IPS DF 6.9 (cell line): ENCODE measurements at places on chromosomes 2 and 18.
A peak's percentile ranks its signal among the peaks of the same experiment; 100 is the strongest.

- peak; percentile 41 for DNase-seq
Observed at GRCh38 chr2:105294844-105295481, 34.6 kb downstream of the TGFBRAP1 start.

GRCh38 chr18:14075196-14075595 lies 57.0 kb downstream of the ZNF519 start:
- no peak for DNase-seq

DNA sequence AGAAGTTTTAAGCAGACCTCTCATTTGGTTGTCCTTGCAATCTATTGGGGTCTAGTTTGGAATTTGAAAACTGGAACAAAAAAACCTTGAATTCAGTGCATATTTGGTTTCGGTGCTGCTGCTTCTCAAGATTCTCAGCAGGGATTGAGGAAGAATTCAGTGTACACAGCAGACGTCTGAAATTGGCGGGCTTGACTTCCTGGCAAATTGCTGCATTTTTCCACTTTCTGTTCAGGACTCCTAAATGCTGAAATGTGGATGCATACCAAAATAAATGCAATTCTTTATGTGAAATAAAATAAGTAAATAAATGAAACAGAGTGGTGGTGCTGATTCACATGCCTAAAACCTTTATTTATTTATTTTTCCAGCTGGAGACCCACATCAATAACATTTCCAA lies 332.4 kb upstream of the KYNU start:
- no peak for DNase-seq

DNA sequence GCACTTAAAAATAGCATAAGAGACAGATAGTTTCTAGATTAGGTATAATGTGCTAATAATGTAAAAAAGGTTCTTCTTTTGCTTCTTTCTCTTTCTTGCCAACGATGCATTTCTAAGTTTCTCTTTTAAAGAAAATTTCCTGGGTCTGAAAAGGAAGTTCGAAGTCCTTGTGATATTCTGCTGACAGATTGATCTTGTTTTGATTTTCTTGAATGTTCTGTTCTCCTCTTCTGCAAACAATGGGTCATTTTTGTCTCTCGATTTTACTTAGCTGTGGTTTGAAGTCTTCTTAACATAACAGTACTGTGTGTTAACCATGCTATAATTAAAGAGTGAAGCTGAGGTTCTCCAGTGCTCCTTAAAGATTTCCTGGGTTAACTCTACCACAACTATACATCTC lies 61.1 kb upstream of the ACYP2 start:
- no peak for DNase-seq

DNA sequence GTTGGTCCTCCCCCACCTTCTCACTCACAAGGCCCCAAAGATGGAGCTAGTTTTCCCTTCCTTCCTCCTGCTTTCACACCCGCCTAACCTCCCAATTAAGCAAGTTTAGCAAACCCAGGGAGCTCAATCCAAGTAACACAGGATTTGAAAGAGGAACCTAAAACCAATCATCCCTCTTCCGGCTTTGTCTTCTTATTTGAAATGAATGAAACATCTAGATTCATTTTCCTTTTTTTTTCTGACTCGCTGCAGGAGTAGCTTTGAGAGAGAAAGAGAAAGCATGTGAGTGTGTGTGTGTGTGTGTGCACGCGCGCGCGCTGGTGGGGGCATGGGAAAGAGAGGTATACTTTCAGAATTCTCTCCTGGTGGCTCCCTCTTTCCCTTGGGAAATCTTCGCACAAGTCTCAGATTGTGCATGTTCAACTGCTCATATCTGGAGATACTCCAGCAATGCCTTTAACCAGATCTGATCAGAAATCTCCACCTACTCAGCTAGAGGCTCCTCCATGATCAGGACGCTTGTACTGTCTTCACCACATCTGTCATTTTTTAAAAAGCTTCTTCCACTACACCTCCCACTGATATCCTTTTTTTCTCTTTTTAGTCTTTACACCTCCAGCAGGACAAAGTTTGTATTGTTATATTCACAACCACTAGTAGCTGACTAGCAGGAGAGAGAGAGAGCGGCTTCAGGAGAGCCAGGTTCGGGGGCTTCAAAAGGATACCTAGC lies 1.7 kb downstream of the SLC8A1 start:
- no peak for DNase-seq

GRCh38 chr2:27039426-27039825 lies 6.7 kb downstream of the TMEM214 start:
- no peak for DNase-seq

GRCh38 chr2:108853421-108853820 lies 66.8 kb downstream of the CCDC138 start:
- no peak for DNase-seq

DNA sequence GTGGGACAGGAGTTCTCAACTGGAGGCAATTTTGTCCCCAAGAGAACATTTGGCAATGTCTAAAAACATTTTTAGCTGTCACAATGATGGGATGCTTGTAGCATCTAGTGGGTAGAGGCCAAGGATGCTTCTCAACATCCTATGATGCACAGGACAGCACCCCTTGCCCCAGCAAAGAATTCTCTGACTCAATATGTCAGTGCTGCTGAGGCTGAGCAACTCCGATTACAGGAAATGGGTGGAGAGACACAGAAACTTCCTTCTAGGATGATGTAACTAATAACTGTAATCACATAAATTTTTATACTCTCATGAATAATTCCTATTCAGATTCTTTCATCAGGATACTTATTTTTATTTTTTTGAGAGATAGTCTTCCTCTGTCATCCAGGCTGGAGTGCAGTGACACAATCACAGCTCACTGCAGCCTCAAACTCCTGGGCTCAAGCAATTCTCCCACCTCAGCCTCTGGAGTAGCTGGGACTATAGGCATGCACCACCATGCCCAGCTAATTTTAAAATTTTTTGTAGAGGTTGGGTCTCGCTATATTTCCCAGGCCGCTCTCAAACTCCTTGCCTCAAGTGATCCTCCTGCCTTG lies 120.3 kb upstream of the ACAA2 start:
- DNase-seq: no peak

DNA sequence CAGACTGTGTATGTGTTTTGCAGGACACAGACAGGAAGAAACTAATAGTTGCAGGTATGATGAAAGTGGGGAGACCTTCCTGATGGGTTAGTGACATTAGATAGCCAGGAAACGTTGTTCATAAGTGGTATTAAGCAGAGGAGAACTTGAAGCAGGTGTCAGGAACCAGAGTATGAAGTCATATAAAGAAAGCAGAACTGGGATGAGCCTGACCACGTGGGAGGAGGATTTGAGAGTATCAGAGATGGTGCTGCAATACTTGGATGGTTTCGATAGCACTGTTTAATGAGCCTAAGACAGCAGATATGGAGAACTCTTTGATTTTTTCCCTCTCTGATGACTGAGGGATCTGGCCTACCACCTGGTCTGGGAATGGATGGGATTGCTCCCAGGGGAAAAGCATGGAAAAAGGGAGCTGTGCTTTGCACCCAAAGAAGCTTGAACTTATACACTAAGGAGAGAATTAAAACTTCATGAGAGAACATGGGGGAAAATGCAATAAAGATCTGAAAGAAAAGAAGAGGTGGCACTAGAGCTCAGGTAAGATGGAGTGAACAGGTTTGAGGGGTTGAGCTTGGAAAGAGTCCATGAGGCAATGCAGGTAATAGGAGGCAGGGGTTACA lies 226.0 kb upstream of the LRRTM1 start:
- no peak for DNase-seq

DNA sequence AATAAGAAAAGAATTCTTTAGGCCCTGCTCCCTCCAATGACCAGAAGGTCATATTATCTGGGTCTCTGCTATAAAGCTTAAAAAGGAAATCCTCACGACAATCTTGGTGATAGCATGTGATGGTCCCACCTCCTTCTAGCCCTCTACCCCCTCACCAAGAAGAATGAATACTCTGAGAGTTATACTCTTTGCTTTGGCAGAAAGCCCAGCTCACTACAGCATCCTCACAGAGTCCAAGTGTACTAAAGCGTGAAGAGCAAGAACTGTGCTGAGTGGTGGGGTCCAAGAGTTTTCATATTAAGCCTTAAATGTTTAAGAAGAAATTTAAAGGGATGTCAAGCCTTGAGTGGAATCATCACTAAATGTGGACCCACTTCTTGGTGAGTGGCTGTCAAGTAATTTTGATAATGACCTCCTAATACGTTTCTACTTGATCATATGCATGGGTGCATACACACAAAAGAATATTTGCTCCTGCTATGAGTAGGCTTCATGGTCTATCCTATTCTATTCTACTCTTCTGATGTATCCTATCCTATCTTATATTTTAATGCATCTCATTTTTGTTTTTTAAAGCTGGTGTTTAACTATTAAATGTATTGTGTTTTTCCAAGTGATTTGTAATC lies 16.5 kb upstream of the SERPINB7 start:
- no peak for DNase-seq

DNA sequence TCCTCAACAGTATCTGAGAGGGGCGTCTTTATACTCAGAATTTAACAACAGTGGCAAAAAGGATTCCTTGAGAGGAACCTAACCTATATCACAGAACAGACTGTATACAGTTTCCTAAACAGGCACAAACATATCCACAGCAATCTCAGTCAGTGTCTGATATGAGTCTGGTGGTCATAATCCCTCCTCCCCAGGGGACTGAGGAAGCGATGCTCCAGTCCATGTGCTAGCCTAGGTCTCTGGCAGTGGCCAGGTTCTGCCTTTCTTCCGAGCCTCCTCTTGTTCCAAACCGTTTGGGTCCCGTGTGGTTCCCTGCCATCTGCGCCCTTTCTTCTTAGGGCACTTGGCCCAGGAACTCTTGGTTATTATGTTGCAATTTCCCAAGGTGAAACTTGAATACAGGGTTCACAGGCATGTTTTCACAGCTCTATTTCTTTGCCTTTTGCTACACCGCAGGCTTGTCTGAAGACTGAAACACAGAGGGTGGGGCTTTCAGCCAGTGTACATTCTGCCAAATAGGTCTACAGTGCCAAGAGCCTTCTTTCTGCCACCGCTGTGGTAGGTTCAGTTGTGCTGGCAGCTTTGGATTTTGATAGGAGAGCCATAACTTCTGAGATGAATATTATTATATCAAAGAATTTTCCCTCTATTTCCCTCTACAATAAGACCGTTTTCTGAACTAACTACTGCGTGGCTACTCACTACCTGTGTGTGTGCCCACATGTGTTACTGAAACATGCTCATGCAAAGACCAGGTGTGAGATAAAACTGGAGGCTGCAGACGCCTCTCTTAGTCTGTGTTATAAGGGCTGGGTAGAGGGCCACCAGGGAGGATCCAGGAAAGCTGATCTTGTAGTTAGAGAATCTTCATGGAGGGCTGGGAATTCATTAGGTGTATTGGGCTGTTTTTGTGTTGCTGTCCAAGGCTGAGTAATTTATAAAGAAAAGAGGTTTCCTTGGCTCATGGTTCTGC lies 75.0 kb upstream of the HAAO start:
- DNase-seq: no peak

DNA sequence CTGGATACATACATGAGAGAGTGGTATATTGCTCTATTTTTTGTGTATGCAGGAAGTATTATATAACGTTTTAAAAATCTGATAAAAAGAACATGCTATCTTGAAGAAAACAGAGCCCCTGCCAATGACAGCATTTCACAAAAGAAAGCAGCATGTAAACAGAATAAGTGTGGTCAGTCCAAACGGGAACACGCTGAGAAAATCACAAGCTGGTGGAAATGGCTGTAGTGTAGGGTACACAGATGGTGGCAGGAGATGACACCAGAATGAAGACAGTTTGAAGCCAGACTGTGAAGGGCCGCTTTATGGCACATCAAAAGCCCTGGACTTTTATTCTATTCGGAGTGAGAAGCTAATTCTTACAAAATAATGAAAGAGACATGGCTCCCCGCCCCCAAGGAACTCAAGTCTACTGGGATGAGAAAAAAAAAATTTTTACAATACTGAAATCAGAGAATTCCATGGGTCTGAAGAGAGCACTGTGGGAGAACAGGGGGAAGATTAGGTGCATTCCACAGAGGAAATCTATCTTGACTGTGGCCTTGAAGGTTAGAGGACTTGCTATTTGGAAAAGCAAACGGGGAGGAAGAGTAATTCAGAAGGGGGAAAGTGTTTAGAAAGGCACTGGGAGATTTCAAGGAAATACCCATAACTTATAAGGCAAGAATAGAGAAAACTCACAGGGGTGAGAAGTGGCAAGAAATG lies 217.7 kb upstream of the SMAD7 start:
- no peak for DNase-seq

GRCh38 chr18:22031611-22032010 lies 137.8 kb upstream of the GATA6 start:
- no peak for DNase-seq

GRCh38 chr2:12430407-12431133 lies 286.2 kb upstream of the TRIB2 start:
- no peak for DNase-seq

- DNase-seq: no peak
Observed at GRCh38 chr2:33015421-33016142, 68.8 kb downstream of the LTBP1 start.

GRCh38 chr18:48077291-48077690 lies 146.8 kb upstream of the SMAD2 start:
- DNase-seq: no peak

- DNase-seq: peak; percentile 76
Observed at GRCh38 chr2:212940816-212941215, 210.6 kb downstream of the IKZF2 start.

GRCh38 chr2:179712825-179713224 lies 148.6 kb downstream of the ZNF385B start:
- no peak for DNase-seq

DNA sequence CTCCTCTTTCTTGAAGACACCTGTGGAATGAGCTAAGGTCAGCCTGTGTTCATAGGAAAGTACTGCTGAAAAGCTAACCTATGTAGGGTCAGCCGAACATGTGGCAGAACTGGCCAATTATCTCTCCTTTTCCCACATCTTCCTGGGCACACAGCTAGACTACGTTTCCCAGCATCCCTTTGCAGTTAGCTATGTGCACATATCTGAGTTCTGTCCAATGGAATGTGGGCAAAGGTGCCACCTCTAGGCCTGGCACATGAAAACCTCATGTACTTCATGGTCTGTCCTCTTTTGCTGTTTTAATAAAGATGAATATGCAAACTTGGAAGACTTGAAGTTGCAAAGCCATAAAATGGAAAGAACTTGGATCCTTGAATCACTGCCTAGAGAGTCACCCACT lies 352.6 kb downstream of the TNS1 start:
- DNase-seq: peak; percentile 16

DNA sequence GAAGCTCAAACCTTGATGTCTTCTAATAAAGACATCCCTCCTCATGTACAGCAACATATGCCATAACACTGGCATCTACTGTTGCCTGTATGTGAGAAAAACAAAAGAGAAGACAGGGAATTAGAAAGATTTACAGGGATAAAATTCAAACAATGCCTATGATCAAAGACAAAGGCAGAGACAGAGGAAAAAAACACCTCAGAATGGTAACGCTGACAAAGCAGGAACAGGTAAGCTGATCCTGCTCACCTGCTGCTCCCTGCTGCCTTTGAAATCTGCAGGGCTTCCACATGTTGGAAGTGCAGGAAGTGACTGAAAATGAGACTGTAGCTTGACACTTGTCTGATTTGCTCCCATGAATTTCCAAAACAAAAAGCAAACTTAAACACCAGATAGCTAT lies 90.2 kb upstream of the DNAJC10 start:
- DNase-seq: peak; percentile 39

- no peak for DNase-seq
Observed at GRCh38 chr2:200494048-200494447, 15.8 kb downstream of the KCTD18 start.
